Common myeloid progenitor, CD34-positive (primary cell): ENCODE measurements at places on chromosomes 7 and 10.

DNA sequence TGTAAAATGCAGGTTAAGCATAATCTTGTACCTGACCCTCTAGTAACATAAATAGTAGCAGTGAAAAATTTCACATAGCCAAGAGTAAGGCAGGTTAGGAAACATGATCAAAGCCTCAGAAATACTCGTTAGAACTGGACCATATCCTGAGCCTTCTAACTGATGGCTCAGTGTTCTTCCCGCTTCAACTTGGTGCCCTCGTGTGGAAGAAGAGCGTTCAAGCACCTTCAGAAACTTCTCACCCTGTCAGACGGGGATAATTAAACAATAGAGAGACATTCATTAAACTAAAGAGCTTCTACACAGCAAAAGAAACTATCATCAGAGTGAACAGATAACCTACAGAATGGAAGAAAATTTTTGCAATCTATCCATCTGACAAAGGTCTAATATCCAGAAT lies 124.5 kb downstream of the MYOF start:
- peak; percentile 57 for DNase-seq

GRCh38 chr10:92122941-92123450 lies 167.9 kb downstream of the CPEB3 start:
- DNase-seq, result no peak

- DNase-seq, result no peak
These were observed 57.4 kb downstream of the POU6F2 start for GRCh38 chr7:39035156-39035555.

GRCh38 chr10:8052956-8053445 lies 1.5 kb upstream of the GATA3 start:
- no peak for DNase-seq

GRCh38 chr10:60479305-60480020 lies 89.8 kb upstream of the ANK3 start:
- no peak for DNase-seq

GRCh38 chr10:121648059-121648458 lies 49.8 kb upstream of the FGFR2 start:
- no peak for DNase-seq

- DNase-seq, result no peak
These were observed 84.3 kb upstream of the MPP7 start for GRCh38 chr10:28387140-28387539.

DNA sequence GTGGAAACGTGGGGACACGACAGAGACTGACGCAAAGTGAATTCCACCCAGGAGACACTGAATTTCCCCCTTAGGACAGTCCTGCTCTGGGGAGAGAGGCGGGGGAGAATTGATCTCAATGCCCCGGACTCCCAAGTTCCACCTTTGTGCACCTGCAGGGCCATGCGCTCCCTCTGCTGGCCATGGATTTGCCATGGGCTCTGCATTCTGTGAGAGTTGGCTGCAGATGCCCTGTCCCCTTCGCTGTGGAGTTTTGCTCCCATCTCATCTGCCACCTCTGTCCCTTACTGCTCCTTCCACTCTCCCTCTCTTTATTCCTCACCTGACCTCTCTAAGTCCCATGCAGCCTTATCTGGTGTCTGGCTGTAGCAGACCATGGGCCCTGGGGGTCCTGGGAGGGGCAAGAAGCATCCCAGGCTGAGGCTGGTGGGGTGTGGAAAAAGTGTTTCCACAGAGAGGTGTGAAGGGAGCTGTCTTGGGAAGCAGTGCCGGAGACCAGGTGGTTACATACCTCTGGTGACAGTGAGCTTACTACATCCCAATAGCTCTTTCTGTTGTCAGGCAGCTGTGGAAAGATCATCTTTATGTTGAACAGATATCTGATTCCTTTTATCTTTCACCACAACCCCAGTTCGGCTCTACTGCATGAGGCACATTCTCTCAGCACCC lies 14.3 kb downstream of the GHRHR start:
- peak; percentile 32 for DNase-seq

GRCh38 chr7:139505563-139505962 lies 17.9 kb upstream of the CLEC2L start:
- peak; percentile 42 for DNase-seq
